NCI-H1417 (cell line): ENCODE measurements at places on chromosomes 7 and 10.
A peak's percentile ranks its signal among the peaks of the same experiment; 100 is the strongest.

GRCh38 chr7:50779427-50779826 is 3.3 kb downstream of the GRB10 start:
- DNase-seq, result peak; percentile 37

GRCh38 chr7:5001911-5002310 is 42.9 kb upstream of the MMD2 start:
- no peak for DNase-seq

- no peak for DNase-seq
These were observed 17.3 kb upstream of the BNIP3 start for GRCh38 chr10:131998845-131999681.

DNA sequence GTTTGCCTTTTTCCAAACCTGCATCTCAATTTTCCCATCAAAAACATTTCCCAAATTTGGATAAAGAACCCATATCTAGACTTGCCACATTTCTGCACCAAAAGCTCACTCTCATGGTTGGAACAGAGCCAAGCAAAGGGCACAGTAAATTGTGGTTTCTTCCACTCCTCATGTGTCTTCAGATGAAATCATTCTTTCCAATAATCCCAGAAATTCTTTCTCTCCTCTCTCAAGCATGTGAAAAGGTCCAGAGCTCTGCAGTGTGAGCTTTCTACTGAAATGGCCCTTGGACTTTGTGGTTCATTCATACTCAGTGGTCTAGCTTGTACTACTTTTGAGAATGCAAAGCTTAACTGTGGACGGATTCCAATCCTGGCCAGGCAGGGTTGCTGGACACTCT is 19.8 kb downstream of the PRSS2 start:
- DNase-seq, result no peak

DNA sequence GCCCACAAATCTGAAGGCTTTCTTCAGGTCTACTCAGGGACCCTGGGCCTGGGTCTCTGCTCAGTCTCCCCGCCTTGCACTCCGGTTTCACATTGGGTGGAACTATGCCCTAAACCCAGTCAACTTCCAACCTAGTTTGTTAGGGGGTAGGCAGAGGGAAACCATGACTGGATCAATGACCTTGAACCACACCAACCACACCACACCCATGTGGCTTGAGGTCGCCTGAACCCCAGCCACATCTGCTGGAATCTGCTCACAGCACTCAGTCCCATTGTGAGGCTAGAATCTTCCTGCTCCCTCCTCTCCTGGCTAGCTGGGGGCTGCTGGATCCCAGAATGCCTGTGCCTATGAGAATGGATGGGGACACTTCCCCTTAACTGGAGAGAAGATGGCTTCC is 17.9 kb downstream of the RFC2 start:
- no peak for DNase-seq

- DNase-seq, result no peak
These were observed 228.5 kb downstream of the BBS9 start for GRCh38 chr7:33357846-33358245.

DNA sequence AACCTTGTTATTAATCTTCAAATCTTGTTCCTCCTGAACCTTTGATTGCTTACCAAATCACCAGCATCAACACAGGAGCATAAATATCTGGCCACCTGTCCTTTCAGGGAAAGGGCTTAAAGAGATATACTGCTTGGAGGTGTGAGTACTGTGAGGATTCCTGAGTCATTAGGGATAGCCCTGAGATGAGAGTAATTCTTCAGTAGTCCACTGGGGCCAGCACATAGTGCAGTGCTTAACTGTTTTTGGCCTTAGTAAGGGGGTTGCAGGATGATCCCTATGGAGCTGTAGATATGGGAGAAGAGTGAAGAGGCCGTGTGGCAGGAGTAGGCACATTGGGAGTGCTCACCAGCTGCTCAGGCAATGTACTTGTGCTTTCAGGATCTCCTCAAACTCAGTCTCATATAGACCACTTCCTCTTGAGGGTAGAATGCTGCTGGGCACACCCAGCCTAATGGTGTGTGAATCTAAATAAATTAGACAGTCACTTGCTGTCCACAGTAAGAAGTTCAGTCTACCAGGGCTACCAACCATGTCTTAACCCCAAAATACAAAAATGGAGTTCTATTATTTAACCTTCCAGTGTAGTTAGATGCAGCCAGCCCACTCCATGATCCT is 26.5 kb upstream of the GPR141 start:
- no peak for DNase-seq

GRCh38 chr7:42097752-42098151 is 139.3 kb downstream of the GLI3 start:
- no peak for DNase-seq

GRCh38 chr7:134636008-134636449 is 10.6 kb upstream of the BPGM start:
- no peak for DNase-seq

- no peak for DNase-seq
These were observed 69.5 kb upstream of the ZNF438 start for GRCh38 chr10:31101123-31101522.

DNA sequence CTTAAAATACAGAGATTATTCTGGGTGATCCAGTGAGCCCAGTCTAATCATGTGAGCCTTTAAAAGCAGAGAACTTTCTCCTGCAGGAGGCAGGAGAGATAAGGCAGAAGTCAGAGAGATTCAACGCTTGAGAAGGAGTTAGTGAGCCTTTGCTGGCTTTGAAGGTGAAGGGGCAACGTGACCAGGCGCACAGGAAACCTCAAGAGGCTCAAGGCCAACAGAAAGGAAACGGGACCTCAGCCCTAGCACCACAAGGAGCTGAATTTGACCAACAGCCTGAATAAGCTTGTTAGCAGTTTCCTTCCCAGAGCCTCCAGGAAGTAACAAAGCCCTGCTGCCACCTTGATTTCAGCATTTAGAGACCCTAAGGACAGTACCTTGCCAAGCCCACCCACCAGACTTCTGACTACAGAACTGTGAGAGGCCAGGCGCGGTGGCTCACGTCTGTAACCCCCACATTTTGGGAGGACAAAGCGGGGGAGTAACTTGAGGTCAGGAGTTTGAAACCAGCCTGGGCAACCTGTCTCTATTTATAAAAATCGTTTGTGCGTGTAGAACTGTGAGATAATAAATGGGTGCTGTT is 87.3 kb upstream of the KAT6B start:
- no peak for DNase-seq

DNA sequence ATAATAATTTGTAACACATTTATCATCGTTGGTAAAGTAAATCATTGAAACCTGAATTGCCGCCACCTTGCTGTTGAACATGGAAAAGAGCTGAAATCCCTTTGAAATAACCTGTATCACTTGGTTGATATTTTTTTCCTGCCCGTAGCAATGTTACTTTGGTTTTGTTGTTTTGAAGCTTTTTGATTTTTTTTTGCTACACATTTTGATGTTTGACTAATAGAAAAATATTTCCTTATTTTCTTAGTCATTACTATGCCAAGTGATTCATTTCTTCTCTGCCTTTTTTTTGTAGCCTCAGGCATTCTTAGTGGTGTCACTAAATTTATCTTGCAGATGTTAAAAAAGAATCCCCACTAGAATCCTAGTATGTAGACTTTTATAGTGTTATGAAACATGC is 235.1 kb upstream of the MEOX2 start:
- no peak for DNase-seq

- no peak for DNase-seq
These were observed 36.5 kb upstream of the AKR1C2 start for GRCh38 chr10:5040010-5040673.

- no peak for DNase-seq
These were observed 1.0 kb downstream of the GNB2 start for GRCh38 chr7:100674411-100675104.

DNA sequence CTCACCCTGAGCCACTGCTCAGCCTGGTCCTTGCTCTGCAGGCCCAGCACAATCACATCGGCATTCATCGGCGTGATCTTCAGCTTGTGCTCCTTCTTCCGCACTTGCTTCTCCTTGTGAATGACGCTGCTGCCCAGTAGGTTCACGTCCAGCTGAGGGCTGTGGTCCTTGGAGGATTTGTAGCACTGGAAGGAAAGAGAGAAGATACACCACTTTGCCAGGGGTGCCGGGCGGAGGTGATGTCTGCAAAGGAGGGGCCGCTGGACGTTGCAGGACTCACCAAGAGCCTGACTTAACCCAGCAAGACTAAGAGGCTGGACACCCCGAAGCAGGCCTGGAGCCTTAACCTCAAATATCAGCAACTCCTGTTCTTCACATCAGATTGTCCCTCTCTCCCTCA is 74.8 kb downstream of the VWA2 start:
- no peak for DNase-seq

DNA sequence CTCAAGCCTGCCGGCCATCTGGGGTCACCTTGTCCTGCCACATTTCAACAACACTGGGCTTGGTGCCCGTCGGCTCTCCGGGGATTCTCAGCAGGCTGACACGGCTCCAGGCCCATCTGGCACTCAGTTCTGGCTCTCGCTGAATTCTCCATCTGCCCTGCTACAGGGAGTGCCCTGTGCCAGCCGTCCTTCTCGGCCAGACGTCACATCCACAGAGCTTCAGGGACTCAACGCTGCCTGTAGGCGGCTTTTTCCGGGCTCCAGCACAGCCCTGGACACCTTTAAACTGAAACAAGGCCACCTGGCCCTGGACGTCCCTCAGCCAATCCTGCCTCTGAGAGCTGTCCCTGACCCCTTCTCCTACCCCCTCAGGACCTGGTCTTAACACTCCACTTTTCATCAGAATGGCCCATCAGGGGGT is 43.0 kb downstream of the TMEM130 start:
- DNase-seq, result no peak

DNA sequence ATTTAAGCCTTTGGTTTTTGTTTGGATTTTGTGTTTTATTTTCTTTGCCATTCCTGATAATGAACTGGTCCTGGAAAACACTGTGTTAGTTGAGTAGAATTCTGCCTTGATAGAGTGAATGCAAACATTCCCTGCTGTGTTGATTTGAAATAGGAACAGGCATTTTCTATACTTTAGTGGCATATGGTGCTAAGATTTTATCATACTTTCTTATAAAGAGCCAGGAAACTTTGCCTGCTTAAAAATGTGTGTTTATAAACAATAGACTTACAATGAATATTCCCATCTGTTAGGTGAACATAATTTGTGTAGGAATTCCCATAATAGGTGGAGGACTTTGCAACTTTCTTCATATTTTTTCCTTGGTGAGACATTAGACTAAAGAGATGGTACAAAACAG is 333.3 kb downstream of the SDK1 start:
- peak; percentile 19 for DNase-seq

GRCh38 chr10:103767756-103768155 is 87.6 kb downstream of the SH3PXD2A start:
- DNase-seq, result no peak

DNA sequence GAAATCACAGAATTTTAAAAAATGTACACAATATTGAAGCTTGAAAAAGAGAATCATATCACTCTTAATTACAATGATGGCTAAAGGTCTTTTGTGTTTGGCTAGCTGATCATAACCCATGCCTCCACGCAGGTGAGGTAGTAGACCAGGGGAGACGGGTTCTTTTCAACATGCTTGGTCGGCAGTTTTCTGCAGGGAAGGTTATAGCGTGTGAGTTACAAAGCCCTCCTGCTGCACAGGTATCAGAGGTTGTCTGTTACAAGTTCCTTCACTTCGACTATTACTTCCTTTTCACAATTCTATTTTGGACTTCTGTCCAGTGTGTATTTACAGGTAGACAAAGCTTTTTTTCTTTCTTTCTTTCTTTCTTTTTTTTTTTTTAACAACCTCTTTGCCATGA is 127.1 kb upstream of the PRPS1L1 start:
- no peak for DNase-seq

DNA sequence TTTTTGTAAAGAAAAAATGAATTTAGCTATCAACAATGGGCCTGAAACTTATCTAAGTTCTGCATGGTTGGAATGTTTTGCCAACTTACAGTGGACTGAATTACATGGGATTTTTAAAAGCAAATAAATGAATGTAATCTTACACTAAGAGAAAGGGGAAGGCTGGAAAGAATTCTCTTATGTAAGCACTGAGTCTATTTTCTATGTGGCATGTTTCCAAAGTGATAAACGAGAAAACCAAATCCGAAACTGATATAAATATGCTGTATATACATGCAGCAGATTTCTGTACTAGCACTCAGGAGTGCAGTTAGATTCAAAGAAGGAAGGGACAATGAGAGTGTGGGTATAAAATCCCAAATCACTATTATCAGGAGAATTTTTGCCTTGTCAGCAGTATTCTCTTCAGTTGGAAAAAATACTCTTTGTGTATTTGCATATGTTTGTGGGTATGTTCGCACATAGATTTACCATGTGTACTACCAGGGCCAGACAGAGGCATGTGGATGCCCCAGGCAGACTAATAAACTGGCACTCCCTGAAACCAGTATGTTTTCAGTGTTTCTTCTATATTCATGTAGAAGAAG is 334.3 kb upstream of the SEMA3D start:
- no peak for DNase-seq

DNA sequence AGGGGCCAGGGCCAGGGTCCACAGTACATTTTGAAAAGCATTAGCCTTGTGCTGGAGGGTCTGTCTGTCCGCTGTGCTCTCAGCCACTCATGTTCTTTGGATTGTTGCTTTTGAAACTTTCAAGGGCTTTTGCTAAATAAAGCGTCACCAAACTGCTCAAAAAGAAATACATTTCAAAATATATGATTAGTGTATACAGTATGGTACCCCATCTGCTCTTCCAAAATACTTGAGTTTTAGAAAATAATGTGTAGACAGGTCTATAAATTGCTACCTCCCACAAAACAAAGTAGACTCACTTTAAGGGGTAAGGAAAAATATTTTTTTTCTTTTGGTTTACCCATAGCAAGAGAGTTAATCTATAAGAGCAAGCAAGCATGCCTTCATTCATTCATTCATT is 194.3 kb upstream of the AOAH start:
- DNase-seq, result no peak

GRCh38 chr10:95694665-95695064 is 938 bp upstream of the TCTN3 start:
- no peak for DNase-seq

GRCh38 chr10:95389982-95390381 is 99.2 kb upstream of the PDLIM1 start:
- no peak for DNase-seq

DNA sequence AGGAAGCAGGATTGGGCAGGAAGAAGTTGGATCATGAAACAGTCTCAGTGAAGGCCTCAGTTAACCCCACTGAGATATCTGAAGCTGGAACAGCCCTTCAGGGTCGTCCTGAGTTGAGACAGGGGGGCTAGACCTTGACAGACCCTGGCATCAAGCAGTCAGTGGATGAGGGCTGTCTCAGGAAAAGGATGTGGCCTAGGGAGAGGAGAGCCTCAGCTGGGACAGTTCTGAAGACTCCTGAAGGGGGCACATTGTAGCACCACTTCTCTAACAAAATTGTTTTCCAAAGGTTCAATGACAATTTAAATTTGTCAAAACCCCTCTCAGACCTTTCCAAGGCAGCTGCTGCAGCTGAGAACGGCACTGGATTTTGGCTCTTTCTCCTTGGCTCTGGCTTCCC is 15.8 kb upstream of the SLK start:
- no peak for DNase-seq

DNA sequence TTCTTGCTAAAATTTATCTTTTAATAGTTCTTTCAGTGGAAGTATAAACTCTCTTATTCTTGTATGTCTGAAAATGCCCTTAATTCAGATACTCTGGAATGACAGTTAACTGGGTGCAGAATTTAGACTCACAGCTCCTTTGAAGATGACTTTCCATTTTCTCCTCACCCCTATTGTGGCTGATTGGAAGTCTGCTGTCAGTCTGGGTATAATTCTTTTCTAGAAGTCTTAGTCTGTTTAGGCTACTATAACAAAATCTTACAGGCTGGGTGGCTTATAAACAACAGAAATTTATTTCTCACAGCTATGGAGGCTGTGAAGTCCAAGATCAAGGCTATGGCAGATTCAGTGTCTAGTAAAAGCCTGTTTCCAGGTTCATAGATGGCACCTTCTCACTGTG is 145.2 kb upstream of the GDF10 start:
- DNase-seq, result no peak
